ENCODE measurements at places on chromosomes 13 and 19. TPM values are rescaled to one million over a fixed set of nuclear protein-coding genes. Genes with fewer than 3 reads are reported as not detected.

RFX2 gene
- 13.8 TPM for total RNA-seq

ZNF99 gene
- total RNA-seq, result not detected

TMEM238 gene
- 23.6 TPM for total RNA-seq

COL5A3 gene
- 0.13 TPM for total RNA-seq
